A172 (cell line): ENCODE measurements at places on chromosomes 1 and 21. TPM values are rescaled to one million over a fixed set of nuclear protein-coding genes. Genes with fewer than 3 reads are reported as not detected.

TAS1R1 gene
- total RNA-seq: not detected in 2 replicates

GRIK1 gene
- not detected in 2 replicates for total RNA-seq

TMEM50A gene
- 70.5 and 78.7 TPM in 2 replicates for total RNA-seq

ZNF695 gene
- 11.4 and 17.3 TPM in 2 replicates for total RNA-seq

DIO1 gene
- total RNA-seq: not detected in 2 replicates

RNU1-3 gene
- under 0.01 and 255 TPM in 2 replicates for total RNA-seq

TEDDM1 gene
- total RNA-seq: not detected in 2 replicates

LCA5L gene
- total RNA-seq: 2.7 and 3.4 TPM in 2 replicates

SLAMF6 gene
- total RNA-seq: not detected in 2 replicates

DNALI1 gene
- total RNA-seq: not detected in 2 replicates

LEFTY2 gene
- total RNA-seq: not detected in 2 replicates

GRCh38 chr1:116265931-116266863 is 106.8 kb upstream of the ATP1A1 start:
- DNase-seq: no peak

GRCh38 chr21:41277846-41278245 is 38.8 kb upstream of the FAM3B start:
- DNase-seq: no peak

GRCh38 chr21:14453339-14454015 is 70.5 kb upstream of the HSPA13 start:
- no peak for DNase-seq

DNA sequence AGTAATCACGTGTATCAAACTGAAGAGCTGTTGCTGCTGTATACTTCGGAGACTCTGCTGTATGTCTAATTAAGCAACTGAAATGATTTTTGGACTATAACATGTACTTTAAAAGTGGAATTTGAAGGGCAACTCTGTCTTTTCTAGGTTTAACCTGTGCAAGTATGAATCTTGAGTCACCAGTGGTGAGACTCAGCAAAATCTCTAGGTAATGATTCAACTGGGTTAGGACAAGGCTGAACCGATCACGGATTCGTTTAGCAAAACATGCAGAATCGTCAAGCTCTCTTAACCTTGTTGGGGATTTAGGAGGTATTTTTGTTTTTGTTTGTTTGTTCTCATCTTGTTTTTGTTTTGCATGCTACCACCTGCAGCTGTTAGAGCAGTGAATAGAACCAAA is 149.6 kb downstream of the CYYR1 start:
- no peak for DNase-seq

- peak; percentile 82 for DNase-seq
These were observed 5.5 kb downstream of the MORC3 start for GRCh38 chr21:36325373-36326010.

GRCh38 chr1:198265073-198265661 is 108.4 kb downstream of the NEK7 start:
- no peak for DNase-seq

GRCh38 chr1:219239518-219239917 is 65.8 kb downstream of the LYPLAL1 start:
- DNase-seq: no peak

- DNase-seq: no peak
These were observed 40.5 kb downstream of the EPHB2 start for GRCh38 chr1:22751124-22751531.

GRCh38 chr1:110620250-110620615 is 14.1 kb upstream of the KCNA2 start:
- no peak for DNase-seq

GRCh38 chr1:217342105-217342504 is 288.8 kb downstream of the GPATCH2 start:
- DNase-seq: no peak

GRCh38 chr1:109517337-109517736 is 7.8 kb upstream of the AMIGO1 start:
- no peak for DNase-seq

DNA sequence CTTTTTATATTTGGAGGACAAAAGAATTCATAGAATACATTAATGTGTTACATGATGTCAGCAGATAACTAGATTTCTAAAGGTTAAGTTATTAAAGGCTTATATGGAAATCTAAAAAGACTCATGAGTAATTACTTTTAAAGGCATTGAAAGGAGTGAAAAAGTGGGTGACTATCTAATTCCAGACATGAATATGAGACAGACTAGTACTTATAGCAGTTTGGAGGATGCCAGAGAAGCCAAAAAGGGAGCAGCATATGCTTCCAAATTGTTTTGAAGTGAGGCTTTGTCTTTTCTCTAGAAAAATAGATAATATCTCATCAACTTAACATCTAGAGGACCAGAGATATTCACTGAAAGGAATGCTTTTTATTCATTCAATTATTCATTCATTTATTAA is 275.5 kb upstream of the CACYBP start:
- no peak for DNase-seq

- DNase-seq: no peak
These were observed 9.3 kb downstream of the COQ8A start for GRCh38 chr1:226949401-226949800.

DNA sequence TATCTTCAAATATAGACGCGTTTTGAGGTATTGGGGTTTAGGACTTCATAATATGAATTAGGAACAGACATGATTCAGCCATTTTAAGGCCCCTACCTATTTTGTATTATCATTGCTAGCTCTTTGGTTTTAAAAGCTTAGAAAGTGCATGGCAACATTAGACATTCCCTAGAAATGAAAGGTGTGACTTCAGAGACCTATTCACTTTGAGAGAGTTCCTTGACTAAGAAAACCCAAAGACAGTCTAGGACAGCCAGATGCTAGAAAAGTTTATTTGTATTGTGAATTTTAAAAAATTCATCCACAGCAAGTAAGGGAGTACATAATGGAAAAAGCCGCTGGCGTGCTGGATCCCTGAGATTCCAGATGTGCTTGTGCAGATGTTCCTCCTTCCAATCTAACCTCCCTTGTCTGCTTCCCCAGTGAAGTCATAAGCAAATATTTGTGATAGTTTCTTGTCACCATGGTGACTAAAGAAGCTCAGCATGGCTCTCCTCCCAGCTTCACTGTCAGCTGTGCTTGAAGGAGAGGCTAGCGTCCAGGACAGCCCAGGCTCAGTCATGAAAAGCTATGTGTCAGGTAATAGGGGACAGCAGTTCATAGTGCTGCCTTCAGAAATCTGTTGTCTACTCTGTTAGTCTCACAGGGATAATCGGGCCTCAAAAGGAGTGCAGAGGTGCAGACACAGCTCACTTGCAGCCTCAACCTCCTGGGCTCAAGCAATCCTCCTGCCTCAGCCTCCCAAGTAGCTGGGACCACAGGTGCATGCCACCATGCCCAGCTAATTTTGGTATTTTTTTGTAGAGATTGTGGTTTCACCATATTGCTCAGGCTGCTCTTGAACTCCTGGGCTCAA is 34.8 kb downstream of the KPNA6 start:
- peak; percentile 4 for DNase-seq

DNA sequence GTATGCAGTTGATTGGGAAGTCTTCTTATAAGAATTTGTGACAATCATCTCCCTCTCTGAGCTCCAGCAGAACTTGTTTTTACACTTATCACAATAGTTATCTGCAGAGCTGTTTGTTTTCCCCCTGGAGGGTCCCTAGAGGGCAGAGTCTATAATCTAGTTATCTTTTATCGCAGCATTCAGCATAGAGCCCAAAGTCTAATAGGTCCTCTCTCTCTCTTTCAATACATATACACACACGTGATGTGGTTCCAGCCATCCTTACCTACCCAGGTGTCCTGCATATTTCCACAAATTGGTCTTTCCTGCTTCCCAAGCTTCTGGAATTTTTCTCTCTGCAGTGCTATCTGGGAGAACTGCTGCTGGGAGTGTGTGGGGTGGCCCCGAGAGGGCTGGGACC is 229.6 kb upstream of the KIAA0040 start:
- no peak for DNase-seq

- DNase-seq: peak; percentile 71
These were observed 167.4 kb downstream of the LRRC40 start for GRCh38 chr1:70038025-70038424.
